ENCODE measurements at places on chromosomes 3 and 15.

DNA sequence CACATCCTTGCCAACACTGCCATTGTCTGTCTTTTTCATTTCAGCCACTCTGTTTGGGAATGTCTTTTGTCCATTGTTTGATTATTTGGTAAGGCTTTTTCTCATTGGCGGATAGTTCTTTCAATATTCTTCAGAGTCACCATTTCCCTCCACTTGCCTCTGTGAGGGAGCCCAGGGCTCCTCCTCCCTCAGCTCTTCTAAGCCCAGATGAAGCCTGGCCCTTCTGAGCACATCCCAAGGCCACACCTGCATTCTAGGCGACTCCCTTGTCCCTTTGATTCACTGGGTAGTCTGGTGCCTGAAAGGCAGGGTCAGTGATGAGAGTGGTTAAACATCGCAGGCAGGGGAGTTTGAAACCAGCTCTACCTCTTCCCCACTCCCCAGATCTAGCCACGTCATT lies 12.4 kb upstream of the LTF start:
- DNase-seq = no peak

DNA sequence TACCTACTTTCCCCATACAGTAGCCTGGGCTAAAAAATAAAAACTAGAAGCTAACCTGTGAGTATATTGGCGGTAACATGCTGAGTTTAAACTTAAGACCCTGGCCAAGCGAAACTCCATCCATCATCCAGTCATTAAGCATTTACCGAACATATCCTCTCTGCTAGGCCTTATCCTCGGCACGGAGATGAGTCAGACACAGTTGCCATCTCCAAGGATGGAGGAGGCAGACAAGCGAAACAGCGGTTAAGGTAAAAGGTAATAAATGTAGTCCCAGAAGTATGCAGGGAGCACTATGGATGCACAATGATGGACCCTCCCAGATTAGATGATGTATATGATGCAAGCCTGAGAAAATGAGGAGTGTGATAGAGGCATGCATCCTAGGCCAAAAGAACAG lies 143.6 kb downstream of the RYR3 start:
- no peak for DNase-seq

DNA sequence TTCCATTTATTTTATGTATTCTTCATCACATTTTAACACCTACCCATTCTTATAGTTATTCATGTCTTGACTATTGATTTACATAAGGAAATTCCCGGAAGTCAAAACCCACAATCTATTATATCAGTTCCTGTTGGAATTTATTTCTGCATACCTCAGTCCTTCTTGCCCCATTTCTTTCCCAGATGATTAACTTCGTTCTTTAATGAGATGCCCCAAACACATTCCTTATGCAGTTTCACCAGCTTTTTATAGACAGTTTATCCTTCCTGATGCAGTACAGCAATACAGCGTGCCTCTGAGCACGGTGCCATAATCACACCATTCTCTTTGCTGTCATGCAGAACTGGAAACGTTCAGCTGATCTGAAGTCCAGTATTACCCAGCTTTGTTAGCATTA lies 175.8 kb upstream of the NANOGP8 start:
- DNase-seq = no peak

GRCh38 chr3:138861798-138862197 lies 27.1 kb upstream of the PIK3CB start:
- DNase-seq = no peak

DNA sequence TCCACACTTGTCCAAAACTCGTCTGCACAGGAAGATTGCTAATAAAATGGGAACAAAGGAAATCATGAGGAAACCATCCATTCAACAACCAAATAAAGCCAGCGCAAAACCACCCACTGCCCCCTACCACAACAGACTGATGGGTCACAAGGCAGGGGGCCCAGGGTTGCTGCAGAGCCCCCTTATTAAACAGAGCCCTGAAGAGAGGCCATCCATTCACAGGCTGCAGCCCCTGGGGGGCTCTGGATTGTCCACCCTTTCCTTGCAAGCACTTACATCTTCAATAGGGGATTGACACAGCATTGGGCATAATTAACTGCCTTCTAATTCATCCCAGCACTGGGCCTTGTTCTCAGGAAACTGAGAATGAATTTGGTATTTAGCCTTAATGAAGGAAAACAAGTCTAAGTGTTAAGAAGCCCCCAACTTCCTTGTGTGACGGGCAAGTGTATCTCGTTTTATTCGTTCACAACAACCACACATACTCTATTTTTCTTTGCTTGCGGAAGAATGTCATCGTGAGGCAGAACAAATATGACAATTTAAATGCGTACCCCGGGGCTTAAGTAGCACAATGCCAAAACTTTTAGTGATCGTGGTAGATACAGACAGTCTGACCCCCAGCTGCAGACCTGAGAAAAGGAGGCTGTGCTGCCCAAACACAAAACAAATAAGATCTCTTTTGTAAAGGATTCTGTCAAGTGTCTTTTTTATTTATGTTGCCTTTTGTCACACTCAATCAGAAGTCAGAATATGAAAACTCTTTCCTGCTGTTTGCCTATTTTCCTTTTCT lies 144.0 kb downstream of the SEMA6D start:
- no peak for DNase-seq

GRCh38 chr3:151768393-151768930 lies 34.7 kb downstream of the AADACL2 start:
- DNase-seq = no peak

GRCh38 chr15:31378363-31378903 lies 51.8 kb downstream of the KLF13 start:
- no peak for DNase-seq

DNA sequence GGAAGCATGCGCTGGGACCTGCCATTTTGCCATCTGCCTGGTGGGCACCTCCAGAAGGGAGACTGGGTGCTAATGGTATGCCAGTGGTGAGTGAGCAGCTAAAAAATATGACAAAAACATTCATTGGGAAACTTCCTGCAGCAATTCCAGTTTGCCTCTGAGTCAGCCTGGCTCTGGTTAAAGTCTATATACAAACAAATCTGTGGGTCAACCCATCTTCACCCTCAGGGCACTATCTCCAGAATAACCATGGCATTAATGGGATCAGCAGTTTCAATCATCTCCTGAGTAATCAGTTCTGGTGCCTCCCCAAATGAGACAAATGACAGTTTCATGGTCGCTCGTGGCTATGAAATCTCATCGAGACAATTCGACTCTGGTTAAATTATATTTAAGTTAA lies 21.5 kb downstream of the FRMD4B start:
- DNase-seq = no peak

GRCh38 chr15:65612949-65613744 lies 2.2 kb upstream of the INTS14 start:
- DNase-seq = no peak

GRCh38 chr3:196694941-196695848 lies 16.9 kb downstream of the CEP19 start:
- no peak for DNase-seq

DNA sequence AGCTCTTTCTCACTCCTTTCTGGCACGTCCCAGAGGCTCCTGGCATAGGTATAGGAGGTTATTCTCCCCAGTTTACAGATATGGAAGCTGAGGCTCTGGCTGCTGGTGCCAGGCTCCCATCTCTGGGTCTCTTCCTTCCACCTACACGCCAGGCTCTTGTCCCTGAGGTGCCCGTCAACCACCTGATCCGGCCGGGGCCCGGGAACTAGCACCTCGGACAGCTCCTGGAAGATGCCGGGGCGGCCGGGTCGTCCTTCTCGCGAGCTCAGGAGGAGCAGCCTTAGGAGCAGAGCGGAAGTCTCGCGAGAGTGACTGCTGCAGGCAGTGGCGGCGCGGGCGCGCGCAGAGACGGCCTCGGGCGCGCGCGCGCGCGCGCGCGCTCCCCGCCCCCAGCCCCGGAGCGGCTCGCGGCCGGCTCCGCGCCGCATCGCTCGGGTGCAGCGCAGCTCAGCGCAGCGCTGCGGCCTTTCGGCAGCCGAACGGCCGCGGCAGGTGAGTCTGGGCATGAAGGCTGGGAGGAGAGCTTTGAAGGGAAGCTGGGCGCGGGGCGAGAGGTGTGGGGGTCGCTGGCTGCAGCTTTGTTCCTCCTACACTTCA lies at the start of gene SCAMP5:
SCAMP5 (plus strand) TSS at position 382 of the 597 bp plus-strand sequence. CDS start 16,277 bp downstream, outside the sequence.
- peak; percentile 85 for DNase-seq
